Urinary bladder (tissue), 4 donors: ENCODE measurements at places on chromosomes 3 and 15. TPM values are rescaled to one million over a fixed set of nuclear protein-coding genes. Genes with fewer than 3 reads are reported as not detected.

The THSD4 gene
- total RNA-seq, result 75.1 TPM

- DNase-seq, result no peak
Measured at GRCh38 chr3:128372281-128372680, 94.4 kb downstream of the DNAJB8 start.

The MESP2 gene
- total RNA-seq, result not detected

DNA sequence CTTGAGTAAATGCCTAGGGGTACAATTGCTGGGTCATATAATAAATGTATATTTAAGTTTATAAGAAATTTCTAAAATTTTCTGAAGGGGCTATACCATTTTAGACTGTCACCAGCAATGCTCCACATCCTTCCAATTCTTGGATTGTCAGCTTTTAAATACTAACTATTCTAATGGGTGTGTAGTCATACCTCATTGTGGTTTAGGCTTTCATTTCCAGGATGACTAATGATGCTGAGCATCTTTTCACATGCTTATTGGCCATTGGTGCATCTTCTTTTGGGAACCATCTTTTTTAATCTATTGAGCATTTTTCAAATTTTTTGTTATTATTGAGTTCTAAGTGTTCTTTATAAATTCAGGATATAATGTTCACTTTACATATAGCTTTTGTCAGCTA is 52.5 kb upstream of the CORO2B start:
- no peak for DNase-seq

DNA sequence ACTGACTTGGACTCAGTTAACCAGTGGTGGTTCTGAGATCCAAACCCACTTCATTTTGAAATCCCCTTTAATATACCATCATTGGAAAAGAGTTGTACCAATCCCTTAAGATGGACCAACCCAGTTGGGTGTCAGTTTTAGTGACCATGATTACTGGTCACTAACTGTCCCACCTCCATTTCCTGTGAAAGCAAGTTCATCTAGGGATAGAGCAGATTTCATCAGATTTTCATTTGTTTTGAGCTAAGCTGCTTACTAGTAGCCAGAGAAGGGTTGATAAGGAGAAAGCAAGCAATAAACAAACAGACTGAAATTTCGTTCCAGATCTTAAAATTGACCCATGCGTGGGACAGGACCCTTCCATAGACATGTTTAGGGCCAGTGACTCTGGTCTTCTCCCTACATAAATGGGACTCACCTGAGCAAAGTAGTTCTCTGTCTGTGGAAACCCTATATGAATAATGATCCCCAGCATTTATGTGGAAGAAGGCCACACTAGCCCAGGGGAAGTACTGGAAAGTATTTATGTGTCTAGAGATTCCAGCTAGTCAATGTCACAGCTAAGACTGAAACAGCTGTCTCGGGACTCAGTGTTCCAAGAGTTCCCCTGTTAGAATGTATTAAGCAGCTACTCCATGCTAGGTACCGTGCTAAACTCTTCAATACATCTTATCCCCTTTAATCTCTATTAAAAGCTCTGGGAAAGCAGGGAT is 196.0 kb upstream of the BCL6 start:
- no peak for DNase-seq

DNA sequence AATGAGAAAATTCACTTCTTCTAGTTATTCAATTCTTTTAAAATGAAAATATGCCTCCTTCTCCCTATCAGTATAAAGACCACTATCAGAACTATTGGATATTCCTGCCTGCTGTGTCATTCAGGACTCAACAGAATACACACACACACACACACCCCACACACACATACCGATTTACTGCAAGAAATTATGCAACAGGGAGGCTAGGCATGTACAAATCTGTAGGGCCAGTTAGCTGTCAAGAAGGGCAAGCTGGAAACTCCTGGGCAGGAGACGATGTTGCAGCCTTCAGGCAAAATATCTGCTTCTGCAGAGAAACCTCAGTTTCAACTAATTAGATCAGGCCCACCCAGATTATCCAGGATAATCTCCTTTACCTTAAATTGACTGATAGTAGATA is 13.9 kb upstream of the RYR3 start:
- no peak for DNase-seq
